Activated naive CD4-positive, alpha-beta T cell treated with Interleukin-2 at 50 U/mL for 16 hours (primary cell): ENCODE measurements at places on chromosomes 6 and 20.

- DNase-seq, result no peak
Observed at GRCh38 chr6:133623065-133623464, 265.8 kb upstream of the TCF21 start.

- no peak for DNase-seq
Observed at GRCh38 chr6:26161322-26161721, 74.1 kb downstream of the HFE start.

DNA sequence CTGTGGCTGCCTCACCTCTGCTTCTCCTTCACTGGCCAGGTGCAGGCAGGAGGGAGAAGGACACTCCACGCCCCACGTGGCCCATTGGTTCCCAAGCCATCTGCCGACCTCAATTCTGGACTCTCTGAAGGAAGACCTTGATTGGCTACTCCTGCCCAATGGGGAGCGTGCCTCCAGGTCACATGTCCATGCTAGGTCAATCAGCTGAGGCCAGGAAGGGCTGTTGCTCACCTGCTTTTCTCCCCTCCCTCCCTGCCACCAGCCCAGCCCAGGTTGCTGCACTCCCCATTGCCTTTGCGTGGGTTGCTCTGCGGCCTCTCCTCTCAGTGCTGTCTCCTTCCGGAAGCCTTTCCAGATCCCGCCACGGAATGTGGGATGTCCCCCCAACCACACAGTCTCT lies 21.9 kb upstream of the CDH4 start:
- DNase-seq, result no peak

DNA sequence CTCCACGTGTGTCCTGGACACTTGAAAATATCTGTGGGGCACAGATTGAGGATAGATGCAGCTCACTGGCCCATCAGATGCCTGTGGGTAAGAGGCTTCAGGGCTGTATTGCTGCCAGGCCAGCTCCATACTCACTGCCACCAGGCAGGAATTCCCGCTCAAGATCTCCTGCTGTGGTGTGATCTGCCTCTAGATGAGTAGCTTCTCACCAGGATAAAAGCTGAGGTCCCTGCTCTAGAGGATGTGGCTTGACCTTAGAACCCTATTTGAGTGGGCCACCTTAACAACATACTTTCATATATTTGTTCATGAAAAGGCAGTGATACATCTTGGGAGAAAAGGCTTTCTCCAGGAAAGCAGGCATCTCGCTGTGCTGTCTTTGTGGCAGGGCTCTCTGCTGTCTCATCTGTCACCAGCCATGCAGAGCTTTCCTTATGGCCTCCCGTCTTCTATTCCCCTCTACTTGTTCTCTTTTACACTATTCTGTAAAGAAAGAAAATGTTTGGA lies 165.7 kb upstream of the RNF217 start:
- DNase-seq, result no peak
